ENCODE measurements at places on chromosomes 5 and 9.

DNA sequence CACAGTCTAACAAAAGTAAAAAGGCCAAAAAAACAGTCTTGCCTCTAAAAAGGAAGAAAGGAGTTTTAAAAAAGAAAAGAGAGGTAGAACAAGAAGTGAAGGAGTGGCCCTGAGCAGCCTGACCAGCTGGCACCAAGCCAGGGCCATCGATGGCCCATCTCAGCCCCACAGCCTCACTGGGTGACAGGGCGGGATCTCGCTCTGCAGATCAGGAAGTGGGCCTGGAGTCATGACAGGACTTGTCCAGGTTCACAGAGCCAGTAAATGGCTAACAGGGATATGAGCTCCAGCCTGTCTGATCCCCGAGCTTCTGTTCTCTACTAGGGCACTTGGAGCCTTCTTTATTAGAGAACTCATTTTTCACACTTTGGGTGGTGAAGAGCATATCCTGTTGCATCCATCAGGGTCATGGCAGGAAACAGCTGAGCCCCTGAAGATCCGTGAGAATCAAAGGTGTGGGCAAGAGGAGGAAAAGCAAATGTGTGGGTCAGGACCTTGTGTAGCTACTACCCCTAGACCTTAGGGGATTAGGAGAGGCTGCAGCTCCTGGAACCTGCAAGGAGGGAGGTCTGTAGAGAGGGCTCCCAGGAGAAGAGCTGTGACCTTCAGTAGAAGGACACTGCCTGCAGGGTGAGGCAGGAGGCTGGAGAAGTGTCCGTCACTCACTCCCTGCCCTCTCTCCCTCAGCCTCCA, 299.0 kb upstream of the MSX2 start:
- no peak for DNase-seq

DNA sequence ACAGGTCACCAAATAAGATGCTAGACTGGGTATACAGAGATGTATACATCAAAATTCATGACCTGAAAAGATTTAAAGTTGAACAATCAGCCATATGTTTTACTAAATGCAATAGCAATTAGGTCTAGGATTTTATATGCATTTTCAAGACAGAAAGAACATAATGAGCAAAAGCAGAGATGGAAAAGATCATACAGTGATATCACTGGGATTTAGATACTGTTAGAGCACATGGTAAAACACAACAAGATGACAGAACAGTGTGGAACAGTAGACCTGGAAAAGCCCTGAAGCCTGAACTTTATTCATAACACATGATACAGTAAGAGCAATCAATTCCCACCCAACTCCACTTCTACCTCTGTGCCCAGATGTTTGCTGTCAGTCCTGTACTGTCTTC, 585.9 kb downstream of the PRR16 start:
- no peak for DNase-seq

DNA sequence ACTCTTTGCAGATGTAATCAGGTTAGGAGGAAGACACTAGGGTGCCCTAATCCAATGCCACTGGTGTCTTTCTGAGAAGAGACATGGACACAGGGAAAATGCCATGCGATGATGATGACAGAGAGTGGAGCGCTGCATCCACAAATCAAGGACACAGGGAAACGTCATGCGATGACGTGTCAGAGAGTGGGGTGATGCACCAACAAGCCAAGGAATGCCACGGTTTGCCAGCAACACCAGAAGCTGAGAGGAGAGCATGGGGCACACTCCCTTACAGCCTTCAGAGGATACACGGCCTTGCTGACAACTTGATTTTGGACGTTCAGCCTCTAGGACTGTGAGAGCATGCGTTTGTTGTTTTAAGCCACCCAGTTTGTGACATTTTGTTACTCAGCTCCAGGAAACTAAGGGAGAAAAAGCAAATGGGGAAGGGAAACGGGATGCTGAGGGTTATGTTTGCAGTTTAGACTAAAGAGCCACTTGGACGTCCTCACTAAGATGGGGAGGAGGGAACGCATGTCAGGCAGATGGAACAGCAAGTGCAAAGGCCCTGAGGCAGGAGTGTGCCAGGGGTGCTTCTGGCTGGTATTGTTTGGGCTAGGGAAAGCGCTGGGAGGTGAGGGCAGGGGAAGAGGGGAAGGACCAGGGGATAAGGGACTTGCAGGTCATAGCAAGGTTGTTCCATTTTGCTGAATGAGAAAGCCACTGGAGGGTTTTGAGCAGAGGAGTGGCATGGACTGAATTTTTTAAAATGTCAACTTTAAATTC, 2.5 kb upstream of the TENT4A start:
- no peak for DNase-seq

DNA sequence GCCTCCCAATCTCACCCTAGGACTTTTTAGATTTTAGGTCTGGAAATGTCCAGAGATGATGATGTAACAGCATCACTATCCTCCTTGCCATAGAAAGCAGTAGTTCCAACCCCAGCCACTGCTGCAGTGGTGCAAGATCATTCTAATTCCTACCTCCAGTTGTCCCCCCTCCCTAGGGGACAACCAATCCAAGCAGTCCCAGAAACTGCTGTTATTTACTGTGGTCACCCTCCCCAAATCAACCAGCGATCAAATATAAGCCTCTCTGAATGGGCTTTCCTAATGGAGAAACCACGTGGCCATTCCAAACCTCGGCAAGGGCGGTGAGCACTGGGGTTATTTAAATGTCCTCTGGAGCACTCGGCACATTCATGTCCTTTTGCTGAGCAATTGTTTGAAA, 159.8 kb downstream of the SLF1 start:
- no peak for DNase-seq

DNA sequence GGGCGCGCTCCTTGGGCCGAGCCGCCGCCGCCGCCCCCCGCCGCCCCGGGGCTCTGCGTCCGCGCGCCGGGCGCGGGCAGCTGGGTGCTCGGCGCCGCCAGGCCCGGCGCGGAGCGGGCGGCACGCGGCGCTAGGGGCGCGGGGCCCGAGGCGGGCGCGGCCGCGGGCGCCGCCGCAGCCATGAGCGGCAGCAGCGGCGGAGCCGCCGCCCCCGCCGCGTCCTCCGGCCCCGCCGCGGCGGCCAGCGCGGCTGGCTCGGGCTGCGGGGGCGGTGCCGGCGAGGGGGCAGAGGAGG, 351 bp downstream of the TRIO start:
- no peak for DNase-seq

GRCh38 chr5:138606378-138607064, 31.3 kb upstream of the HSPA9 start:
- no peak for DNase-seq

DNA sequence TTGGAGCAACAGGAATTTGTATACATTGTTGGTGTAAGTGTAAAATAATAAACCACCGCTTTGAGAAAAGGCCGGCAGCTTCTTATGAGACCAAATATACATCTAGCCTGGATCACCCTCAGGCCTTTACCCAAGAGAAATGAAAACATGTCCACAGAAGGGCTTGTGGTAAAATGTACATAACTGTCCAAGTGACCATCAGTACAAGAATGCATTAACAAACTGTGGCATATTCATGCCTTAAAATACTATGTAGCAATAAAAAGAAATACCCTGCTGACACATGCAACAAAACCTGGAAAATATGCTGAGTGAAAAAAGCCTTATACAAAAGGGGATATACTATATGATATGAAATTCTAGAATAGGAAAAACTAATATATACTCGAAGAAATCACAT, 311.9 kb upstream of the TRPC7 start:
- DNase-seq = no peak

DNA sequence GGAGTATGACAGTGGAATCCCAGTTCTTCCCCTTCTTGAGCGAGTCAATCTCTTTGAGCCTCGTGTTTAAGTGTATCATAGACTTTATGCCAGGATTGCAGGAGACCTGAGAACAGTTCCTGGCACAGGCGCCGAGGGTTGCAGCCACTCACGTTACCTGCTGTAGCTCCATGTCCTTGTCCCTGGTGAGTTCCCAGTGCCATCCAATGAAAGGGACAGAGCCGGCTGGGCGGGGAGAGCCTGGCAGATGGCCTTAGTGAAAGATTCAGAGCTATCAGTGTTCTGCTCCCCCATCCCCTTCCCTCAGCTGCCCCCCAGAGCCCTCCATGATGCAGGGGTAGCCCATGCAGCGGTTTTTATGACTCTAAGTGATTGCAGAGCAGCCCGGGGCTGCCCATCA, 554.0 kb downstream of the BNC2 start:
- no peak for DNase-seq

- no peak for DNase-seq
Observed at GRCh38 chr9:26346942-26347477, 545.6 kb downstream of the CAAP1 start.

GRCh38 chr5:74641735-74642542, 1.4 kb upstream of the ENC1 start:
- DNase-seq = peak; percentile 76

GRCh38 chr9:99867968-99868367, 38.5 kb upstream of the STX17 start:
- no peak for DNase-seq
